ENCODE measurements at places on chromosomes 1 and 21.
A peak's percentile ranks its signal among the peaks of the same experiment; 100 is the strongest.

GRCh38 chr1:177561436-177561835 is 390.7 kb downstream of the BRINP2 start:
- no peak for DNase-seq

DNA sequence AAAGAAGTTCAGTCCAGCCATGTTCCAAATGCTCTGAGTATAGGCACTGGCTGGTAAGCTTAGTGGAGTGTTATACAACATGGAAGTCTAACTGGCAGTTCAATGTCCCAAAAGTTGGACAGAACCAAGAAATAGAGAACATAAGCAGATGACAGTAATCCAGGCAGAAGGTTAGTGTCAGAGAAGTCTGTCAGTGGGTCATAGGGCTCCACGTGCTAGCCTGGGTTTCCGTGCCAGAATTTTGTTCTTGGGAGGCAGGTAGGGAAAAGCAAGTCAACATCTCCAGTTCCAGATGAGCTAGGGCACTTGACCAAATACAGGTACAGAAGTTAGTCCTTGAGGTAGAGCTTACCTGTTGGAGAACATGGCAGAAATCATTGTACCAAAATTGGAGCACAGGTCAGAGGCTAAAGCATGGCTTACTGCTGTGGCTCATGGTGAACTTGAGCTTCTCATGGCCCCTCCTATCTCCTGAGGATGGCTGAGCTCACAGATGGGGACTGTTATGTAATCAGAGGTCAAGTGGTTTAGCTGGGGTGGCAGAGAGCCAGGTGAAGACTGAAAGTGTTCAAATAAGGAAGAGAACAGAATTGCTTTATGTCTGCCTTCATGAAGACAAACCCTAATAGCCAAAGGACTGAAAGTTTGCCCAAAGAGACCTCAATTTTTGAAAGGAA is 170.8 kb downstream of the NFIA start:
- peak; percentile 49 for DNase-seq

GRCh38 chr1:17507915-17508314 is 31.6 kb upstream of the ARHGEF10L start:
- DNase-seq: no peak

DNA sequence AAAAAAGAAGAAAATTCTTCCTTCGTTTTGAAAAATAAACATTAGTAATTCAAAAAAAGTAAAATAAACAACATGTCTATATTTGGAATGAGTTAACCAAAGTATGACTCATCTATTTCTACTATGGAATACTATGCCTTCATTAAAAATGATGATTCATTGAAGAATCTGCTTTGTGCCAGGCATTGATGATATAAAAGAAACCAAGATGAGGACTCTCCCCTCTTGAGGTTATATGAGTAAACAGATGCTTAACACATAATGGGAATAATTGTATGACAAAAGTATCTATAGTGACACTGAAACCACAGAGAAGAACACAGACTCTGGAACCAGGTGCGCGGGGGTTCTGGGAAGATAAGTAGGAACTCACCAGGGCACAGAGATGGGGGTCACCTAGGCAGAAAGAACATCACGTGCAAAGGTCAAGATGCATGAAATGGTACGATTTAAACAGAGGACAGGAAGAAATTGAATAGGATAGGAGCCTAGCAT is 18.8 kb downstream of the ELF3 start:
- no peak for DNase-seq

GRCh38 chr1:156797212-156797871 is 19.3 kb downstream of the SH2D2A start:
- peak; percentile 72 for DNase-seq

GRCh38 chr1:155463865-155464650 is 98.5 kb downstream of the ASH1L start:
- DNase-seq: no peak
